H54 (cell line): ENCODE measurements at places on chromosomes 1 and 21.

DNA sequence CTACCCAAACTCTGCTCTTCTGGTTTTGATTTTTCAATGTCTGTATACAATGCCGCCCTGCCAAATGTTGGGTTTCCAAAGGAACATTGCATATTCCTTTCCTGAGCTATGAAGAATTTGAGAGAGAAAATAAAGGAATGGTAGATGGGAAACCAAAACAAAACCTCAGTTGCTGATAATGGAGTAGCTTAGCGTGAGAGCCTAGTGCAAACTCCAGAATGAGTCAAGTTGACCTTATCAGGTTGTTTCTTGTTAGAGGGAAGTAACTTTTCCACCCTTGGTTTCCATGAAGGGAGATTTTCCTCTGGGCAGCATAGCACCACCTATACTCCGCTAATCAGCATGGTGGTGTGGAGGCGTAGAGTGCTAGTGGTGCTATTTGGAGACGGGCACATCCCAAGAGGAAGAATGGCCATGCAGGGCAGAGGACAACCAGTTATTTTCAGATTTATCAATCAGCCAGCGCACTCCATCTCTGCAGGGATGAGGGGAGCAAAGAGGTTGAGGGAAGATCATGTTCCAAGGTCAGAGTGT is 51.6 kb downstream of the BACH1 start:
- DNase-seq: no peak

- DNase-seq: no peak
Measured at GRCh38 chr21:37281993-37282392, 14.9 kb upstream of the VPS26C start.

GRCh38 chr1:74470251-74470650 is 42.2 kb downstream of the LRRC53 start:
- no peak for DNase-seq

- DNase-seq: no peak
Measured at GRCh38 chr1:169003864-169004516, 102.5 kb upstream of the ATP1B1 start.

GRCh38 chr1:154207262-154207661 is 1.1 kb upstream of the CFAP141 start:
- no peak for DNase-seq
